ENCODE measurements at places on chromosomes 4 and X. TPM values are rescaled to one million over a fixed set of nuclear protein-coding genes. Genes with fewer than 3 reads are reported as not detected.

GRCh38 chrX:37887347-37887746, 40.0 kb upstream of the DYNLT3 start:
- DNase-seq = no peak

DNA sequence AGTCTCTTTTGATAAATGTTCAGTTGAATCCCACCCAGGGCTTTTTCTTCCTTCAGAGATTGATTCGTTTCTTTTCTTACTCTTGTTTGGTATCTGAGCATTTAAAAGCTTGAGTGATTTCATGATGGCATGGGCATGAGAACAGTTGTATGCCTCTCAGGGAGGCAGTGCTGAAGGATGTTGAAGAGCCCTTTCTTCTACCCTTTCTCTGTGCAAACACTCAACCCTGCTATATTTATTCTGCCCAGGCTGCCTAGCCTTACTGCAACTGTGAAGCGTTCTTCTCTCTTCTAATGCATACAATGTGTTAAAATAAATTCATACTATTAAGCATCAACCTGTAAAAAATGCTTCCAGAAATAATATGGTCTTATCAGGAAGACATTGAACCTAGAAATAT, 367.6 kb upstream of the LCORL start:
- DNase-seq = no peak

DNA sequence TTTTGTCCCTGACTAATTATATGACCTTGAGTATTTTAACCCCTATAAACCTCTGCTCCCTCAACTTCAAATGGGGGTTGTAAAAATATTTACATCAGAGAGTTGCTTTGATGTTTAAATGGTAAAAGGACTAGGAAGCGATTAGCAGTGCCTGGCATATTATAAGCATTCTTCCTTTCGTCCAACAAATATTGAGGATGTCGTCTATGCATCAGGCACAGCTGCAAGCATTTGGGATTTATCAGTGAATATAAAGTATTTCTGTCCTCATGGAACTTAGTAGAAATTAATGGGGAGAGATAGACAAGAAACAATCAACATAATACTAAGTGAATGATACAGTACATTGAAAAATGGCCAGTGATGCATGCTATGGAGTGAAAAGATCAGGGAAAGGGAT, 115.5 kb upstream of the EDNRA start:
- DNase-seq = no peak

DNA sequence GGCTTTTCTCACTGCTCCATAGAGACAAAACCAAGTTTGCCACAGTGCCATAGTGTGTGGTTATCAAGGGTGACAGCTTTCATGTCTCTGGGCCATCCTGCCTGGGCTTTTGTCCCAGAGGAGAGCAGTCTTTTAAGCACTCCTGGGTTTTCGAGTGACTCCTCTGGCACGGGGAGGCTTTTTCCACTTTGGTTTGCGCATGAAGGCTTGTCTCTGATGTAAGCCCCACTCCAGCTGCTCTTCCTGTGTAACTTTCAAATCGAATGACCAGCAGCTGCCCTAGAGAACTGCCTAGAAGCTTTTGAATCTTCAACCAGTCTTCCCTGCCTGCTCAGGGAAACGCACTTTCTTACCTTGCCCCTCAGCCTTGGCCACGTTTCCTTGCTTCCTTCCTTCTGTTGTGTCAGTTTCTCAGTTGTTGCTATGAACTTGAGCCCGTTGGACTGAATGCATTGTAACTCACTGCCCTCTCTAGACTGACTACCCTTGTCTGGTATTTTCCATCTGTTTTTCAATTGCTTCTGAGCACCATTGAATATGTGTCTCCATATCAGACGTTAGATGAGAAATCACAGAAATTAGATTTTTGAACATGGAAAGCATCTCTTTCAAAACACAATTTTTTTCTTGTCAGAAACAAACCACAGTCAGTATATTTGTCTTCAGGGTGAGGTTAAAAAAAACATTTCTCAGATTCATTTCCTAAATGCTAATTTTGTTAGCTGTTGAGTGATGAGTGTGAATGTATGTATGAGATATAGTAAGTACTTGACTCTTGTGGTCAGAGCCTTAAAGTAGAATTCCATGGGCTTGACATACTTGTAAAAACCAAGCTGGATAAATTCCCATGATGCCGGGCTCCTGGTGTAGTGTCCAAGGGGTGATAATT, 45.3 kb downstream of the SLC9A6 start:
- peak; percentile 4 for DNase-seq

GRCh38 chrX:46929439-46930261, 17.4 kb downstream of the JADE3 start:
- peak; percentile 74 for DNase-seq

DNA sequence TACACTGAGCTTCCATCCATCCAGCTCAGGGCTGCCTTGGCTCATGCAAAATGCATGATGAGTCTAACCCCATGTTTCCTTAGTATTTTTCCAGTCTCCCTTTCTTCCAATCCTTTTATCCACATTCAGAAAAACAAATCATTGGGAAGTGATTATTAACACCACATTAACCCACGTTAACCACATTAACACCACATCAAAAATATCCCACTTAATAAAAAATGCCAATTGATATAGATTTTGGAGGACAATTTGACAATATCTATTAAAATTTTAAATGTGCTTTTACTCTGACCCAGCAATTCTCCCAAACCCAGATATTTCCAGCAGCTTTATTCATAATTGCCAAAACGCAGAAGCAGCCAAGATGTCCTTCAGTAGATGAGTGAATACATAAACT, 75.6 kb upstream of the SRD5A3 start:
- no peak for DNase-seq

DNA sequence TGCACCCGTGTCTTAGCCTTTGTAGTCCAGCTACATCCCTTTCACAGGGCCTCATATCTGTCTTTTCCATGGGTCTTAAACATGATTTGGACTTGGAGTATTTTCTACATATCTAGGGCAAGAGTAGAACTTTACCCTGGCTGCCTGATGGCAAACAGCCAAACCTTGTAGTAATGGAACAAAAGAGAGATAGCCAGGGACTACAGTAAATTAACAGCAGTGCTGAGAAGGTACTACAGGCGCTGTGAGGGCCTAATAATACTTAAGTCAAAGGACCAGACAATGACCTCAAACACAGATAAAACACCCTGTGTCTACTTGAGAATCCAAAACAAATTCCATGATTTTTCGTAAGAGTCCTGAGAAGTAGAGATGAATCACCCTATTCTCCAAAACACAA, 111.0 kb upstream of the WDR17 start:
- no peak for DNase-seq

GRCh38 chrX:37995428-37995827, 10.9 kb upstream of the SYTL5 start:
- DNase-seq = no peak

GRCh38 chrX:110863883-110864282, 68.3 kb upstream of the CHRDL1 start:
- DNase-seq = no peak

GRCh38 chrX:65690057-65690855, 22.8 kb downstream of the MSN start:
- peak; percentile 83 for DNase-seq

GRCh38 chr4:53016099-53016820, 154.1 kb downstream of the RASL11B start:
- DNase-seq = peak; percentile 47

- no peak for DNase-seq
Observed at GRCh38 chrX:39445336-39445735, 644.1 kb downstream of the MID1IP1 start.

DNA sequence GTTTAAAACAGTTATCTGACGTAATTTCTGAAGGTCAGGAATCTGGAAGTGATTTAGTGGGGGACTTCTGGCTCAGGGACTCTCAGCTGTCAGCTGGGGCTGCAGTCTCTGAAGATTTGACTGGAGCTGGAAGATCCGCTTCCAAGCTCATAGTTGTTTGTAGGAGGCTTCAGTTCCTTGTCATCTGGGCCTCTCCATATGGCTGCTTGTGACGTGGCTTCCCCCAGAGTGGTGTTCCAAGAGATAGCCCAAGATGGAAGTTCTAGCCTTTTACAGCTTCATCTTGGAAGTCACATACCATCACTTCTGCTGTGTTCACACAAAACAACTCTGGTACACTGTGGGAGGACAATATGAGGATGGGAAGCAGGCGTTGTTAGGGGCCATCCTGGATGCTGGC, 2.1 kb downstream of the MPC1L start:
- no peak for DNase-seq

DNA sequence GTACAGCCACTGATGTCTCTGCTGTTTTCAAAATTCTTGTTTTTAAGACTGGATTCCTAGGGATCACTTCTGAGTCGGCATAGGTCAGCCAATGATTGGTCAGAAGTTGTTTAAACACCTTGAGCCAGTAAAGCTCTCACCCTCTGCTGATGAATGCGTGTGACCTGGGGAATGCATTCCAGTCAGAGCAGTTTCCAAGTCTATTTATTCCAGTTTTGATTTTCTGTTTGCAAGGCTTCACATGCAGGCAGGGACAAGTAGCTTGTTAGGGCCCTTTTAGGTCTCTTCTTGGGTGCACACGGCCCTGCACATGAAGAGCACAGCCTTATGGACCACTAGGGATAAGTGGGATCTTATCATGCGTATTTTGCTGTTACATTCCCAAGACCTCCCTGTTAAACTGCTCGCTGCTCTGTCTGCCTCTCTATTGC, 47.0 kb downstream of the KLHL15 start:
- DNase-seq = peak; percentile 11

- DNase-seq = no peak
Observed at GRCh38 chr4:169017971-169018370, 7.9 kb upstream of the CBR4 start.

DNA sequence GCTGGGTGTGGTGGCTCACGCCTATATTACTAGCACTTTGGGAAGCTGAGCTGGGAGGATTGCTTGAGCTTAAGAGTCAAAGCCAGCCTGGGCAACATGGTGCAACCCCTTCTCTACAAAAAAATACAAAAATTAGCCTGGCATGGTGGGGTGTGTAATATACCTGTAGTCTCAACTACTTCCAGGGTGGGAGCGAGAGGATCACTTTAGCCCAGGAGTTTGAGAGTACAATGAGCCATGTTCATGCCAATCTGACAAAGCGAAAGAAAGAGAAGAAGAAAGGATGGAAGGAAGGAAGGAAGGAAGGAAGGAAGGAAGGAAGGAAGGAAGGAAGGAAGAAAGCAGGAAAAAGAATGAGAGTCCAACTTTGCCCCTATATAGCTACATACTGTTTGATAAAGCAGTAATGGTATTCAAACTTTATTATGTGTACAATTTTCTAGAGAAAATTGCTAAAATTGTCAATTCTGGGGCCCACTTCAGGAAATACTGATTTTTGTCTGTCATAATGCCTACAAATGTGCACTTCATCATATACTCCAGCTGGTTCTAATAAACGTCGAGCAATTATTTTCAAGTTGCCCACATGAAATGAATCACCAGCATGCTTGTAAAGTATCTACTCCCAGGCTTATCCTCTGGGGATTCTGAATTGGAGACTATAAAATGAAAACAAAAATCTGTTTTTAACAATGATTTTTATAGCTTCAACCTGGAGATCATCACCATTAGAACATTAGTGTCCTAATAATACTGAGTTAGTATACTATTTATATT, 132.3 kb downstream of the NDST4 start:
- no peak for DNase-seq

Gene GABRE
- total RNA-seq = 32.1 TPM

Gene TRAPPC11
- total RNA-seq = 38.8 TPM

Gene PALLD
- 92.7 TPM for total RNA-seq

Gene F11
- not detected for total RNA-seq

Gene SLC7A11
- total RNA-seq = 126 TPM

Gene ANK2
- 5.8 TPM for total RNA-seq

Gene ARHGEF6
- total RNA-seq = 0.77 TPM

Data from bronchial epithelial cell (primary cell).